Stimulated activated naive CD4-positive, alpha-beta T cell (primary cell): ENCODE measurements at places on chromosomes 3 and 15.

- no peak for DNase-seq
These were observed 89.4 kb downstream of the PDE8A start for GRCh38 chr15:85071061-85071460.

DNA sequence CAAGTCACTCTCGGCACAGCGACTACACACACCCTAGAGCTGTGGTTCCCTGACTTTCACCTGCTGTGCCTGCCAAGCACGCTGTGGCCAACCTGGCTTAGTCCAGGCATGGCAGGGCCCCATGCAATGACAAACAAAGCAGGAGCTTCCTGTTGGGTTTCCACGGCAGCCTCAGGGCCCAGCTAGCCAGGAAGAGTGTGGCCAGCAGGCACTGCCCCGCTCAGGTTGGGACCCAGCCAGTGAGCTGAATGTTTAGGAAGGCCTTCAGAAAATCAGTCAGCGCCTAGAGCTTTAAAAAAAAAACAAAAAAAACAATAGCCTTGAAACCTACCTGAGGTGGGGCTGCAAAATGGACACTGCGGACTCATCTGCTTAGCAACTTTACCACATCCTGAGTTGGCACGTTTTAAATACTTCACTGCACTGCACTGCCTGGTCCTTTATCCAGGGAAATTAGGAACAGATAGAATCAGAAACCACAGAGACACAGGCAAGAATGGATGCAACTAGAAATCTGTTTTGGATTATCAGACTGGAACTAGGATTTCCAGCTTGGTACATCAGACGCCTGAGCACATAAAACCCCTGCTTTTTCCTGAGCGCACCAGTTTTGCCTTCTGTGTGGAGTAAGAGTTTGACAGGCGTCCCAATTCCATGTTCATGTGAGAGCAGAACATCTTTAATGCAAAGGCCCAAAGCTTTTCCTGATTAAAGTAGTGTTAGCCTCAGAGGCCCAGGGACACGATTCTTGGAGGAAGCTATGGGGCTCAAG is 36.2 kb upstream of the LDHAL6B start:
- DNase-seq: no peak

DNA sequence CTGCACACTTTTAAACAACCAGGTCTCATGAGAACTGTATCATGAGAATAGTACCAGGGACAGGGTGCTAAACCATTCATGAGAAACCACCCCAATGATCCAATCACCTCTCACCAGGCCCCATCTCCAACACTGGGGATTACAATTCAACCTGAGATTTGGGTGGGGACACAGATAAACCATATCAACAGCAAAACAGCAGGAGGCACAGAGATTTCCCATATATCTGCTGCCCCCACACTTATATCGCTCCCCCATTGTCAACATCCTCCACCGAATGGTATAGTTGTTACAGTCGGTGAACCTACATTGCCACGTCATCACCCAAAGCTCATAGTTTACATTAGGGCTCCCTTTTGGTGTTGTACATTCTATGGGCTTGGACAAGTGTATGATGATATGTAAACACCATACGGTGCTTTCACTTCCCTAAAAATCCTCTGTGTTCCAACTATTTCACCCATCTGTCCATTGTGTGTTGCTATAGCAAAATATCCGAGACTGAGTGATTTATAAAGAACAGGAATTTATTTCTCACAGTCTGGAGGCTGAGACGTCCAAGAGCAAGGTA is 224.8 kb downstream of the FAM43A start:
- no peak for DNase-seq

GRCh38 chr3:108493862-108494261 is 16.5 kb downstream of the MYH15 start:
- DNase-seq: no peak

DNA sequence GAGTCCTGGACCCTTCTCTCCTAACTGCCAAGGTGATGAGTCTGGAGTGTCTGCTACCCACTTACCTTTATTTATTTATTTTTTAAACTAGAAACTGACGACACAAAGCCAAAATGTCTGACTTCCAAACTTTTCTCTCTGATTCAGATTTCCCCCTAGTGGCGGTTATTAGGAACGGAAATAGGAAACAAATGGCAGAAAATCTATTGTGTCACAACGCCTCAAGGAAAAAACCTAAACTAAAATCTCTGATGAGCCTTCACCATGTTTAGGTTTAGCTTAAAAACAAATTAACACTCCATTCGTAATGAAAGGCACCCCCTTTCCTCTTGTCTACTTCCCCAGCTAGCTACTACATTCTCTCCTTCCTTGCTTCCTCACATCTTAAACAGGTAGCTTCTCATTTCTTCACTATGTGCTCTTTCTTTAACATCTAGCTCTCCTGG is 94.0 kb upstream of the MEX3B start:
- DNase-seq: no peak

DNA sequence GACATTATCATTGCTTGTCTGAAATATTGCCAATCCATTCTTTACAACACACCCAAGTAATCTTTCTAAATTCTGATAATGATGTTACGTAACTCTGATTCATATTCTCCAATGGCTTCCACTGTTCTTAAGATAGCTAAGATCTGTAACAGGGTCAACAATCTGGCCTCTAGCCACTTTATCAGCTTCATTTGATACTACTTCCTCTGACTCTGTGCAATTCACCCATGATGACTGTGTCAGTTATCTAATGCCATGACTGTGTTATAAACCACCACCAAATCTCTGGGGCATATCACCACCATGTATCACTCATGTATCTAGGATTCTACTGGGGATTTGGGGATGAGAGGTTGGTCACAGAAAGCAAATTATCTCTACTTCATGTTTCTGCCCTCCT is 44.0 kb downstream of the CD200 start:
- DNase-seq: no peak
